ENCODE measurements at places on chromosomes 1 and 21. TPM values are rescaled to one million over a fixed set of nuclear protein-coding genes. Genes with fewer than 3 reads are reported as not detected.

- H3K36me3 ChIP-seq = peaks cover 7% of the 10 kb centered on the region
- no peaks in the 10 kb centered on the region for H3K4me1 ChIP-seq
- H3K27ac ChIP-seq = no peak overlapping the region
- H3K27me3 ChIP-seq = no peaks in the 10 kb centered on the region
Measured at GRCh38 chr1:189151361-189151760, 1326.3 kb downstream of the BRINP3 start.

GRCh38 chr1:155186067-155186793 lies 12.6 kb downstream of the TRIM46 start:
- no peaks in the 10 kb centered on the region for H3K27me3 ChIP-seq
- no peak overlapping the region for H3K27ac ChIP-seq
- peak; percentile 28 for DNase-seq
- H3K4me1 ChIP-seq = peaks cover 5% of the 10 kb centered on the region
- H3K4me3 ChIP-seq = no peak overlapping the region

DNA sequence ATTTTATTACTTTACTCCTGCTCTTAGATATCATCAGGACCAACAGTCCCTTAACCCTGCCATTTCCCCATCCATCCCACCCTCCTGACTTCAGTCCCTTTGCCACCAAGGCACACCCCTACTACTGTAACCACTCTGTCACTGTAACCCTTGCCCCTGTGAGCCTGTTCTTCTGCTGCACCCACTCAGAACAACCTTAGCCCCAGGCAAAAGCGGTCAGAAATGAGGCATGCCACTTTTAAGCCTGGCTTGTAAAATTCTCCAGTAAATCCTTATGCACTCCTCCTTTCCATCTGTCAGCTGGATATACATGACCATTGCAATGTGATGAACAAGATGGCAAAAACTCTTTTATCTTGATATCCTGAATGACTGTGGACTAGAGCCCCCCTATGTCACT lies 555.0 kb upstream of the PLXNA2 start:
- H3K27me3 ChIP-seq = peaks cover 8% of the 10 kb centered on the region
- DNase-seq = no peak
- no peaks in the 10 kb centered on the region for H3K4me1 ChIP-seq

DNA sequence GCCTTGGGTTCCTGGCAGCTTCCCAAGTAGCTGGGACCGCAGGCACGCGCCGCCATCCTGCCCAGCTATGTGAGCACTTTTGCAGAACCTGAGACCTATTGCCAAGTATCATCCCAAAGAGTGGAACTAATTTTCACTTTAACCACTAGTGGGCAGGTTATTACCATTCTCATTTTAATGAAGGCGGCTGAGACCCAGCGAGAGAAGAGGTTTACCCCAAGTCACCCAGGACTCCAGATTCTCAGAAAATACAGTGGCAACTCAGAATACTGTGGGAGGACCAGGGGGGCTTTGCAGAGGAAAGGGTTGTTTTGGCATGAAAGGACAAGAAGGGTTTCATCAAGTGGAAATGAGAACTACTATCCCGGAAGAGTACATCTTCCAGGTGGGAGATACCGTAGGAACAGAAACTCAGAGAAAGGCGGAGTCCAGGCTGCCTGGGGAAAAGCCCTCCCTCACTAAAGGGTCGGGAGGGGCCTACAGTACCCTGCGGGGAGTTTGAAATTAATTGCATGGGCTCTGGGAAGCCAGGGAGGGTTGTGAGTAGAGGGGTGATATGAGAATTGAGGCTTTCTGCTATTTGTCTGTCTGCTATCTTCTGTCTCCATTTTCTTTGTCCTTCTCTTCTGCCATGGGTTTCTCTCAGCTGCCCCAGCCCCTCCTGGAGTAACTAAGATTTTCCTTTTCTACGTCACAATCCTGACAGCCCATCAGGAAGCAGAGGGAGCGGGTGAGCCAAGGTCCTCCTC lies 7.2 kb upstream of the SEMA4A start:
- DNase-seq = no peak
- peak overlapping the region; percentile 89 for H3K27ac ChIP-seq
- no peaks in the 10 kb centered on the region for H3K36me3 ChIP-seq
- H3K27me3 ChIP-seq = peaks cover 5% of the 10 kb centered on the region

GRCh38 chr1:15760520-15761211 lies 2.1 kb downstream of the FBLIM1 start:
- no peak for DNase-seq
- H3K4me1 ChIP-seq = peaks cover 6% of the 10 kb centered on the region
- no peak overlapping the region for H3K27ac ChIP-seq
- H3K36me3 ChIP-seq = no peaks in the 10 kb centered on the region

DNA sequence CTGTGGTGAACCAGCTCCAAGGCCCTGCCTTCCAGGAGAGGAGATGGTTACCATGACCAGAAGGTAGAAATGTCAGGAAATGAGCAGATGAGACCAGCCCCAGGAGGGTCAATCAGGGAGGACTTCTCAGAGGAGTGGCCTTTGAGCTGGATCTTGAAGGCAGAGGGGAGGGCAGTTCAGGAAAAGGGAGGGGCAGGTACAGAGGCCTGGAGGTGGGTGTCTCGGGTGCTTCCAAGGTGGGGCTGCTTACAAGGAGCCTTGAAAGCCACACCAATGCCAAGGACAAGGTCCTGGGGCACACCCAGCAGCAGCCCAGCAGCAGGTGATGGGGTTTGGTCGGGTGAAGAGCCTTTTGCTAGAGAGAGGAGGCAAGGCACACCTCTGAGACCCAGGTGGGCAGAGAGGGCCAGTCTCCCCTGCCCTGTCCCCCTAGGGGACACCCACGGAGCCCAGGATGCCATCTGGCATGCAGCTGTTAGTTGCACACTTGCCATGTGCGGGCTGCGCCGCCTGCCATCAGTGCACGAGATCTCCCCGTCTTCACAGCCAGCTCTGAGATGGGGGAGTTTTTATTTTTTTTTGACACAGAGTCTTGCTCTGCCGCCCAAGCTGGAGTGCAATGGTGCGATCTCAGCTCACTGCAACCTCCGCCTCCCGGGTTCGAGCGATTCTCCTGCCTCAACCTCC lies 18.5 kb downstream of the SLC66A1 start:
- DNase-seq = no peak
- H3K27ac ChIP-seq = no peak overlapping the region
- no peaks in the 10 kb centered on the region for H3K27me3 ChIP-seq
- no peaks in the 10 kb centered on the region for H3K36me3 ChIP-seq
- no peaks in the 10 kb centered on the region for H3K4me1 ChIP-seq

DNA sequence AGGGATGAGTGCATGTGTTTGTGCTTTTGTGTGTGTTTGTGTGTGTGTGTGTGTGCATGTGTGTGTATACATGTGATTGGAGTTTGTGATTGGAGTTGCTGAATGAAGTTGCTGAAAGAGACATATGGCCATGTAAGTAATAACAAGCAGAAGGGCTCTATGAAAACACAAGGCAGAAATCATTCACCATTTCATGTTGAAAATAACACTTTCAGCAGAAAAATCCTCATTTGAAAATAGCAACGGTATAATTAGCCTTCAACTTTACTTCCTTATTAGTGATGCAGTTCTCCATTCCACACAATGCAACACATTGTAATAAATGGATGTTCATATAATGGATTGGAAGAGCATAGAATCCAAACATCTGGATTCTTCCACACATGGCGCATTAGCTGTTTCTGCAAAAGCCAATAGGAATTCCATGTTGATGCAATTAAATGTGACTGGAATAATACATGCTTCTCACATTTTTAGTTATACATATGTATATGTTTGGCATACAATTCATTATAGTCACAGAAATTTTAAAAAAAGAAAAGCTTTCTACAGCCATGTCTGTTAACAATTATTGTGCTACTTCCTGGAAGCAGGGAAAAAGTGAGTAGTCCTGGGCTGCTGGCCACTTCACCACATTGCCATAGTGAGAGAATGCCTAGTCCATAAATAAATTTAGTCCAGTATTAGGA lies 538.0 kb downstream of the LTN1 start:
- H3K4me3 ChIP-seq = no peak overlapping the region
- H3K27me3 ChIP-seq = no peaks in the 10 kb centered on the region
- H3K4me1 ChIP-seq = no peaks in the 10 kb centered on the region
- H3K27ac ChIP-seq = no peak overlapping the region
- no peak for DNase-seq

DNA sequence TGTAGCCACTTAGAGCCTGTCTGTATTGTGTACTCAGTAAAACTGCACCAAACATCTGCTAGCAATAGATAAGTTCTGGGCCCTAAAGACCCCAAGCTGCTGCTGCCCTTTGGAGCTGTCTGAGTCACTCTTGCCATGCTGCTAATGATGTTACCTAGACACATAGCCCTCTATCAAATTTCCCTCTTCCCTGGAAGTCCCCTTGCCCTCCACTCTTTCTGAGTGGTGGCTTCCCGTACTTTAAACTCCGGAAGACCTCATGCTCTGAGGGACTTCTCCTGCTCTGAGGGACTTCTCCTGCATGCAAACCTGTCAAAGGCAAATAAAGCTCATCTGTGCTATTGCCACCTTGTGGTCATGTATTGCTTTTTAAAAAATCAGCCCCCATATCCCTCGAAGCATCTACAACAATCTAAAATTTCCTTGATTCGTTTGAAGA lies 34.0 kb downstream of the FH start:
- H3K4me3 ChIP-seq = no peak overlapping the region
- H3K27ac ChIP-seq = no peak overlapping the region
- H3K4me1 ChIP-seq = no peaks in the 10 kb centered on the region
- no peak for DNase-seq
- peaks cover 3% of the 10 kb centered on the region for H3K27me3 ChIP-seq

GRCh38 chr1:206714331-206715058 lies 29.8 kb downstream of the MAPKAPK2 start:
- H3K27ac ChIP-seq = peak overlapping the region; percentile 88
- peaks cover 75% of the 10 kb centered on the region for H3K4me1 ChIP-seq
- DNase-seq = peak; percentile 28
- H3K4me3 ChIP-seq = peak overlapping the region; percentile 88

DNA sequence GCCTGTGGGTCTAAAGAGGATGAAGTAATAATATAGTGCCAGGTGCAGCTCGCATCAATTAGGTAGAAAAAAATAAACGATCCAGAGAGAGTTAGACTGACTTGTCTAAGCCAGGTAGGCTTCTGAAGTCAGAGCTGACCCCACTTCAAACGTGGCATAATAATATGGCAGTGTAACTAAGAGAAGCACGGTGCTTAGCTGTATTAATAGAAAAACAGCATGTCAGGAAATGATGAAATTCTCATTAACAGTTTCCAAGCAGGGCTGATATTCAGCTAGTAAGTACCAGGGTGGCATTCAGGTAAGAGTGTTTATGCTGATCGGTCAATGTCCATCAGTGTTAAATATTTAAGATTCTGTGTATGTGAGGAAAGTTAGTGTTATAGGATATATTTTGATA lies 145.8 kb upstream of the SAMSN1 start:
- H3K36me3 ChIP-seq = peaks cover 23% of the 10 kb centered on the region
- no peak for DNase-seq
- no peak overlapping the region for H3K4me3 ChIP-seq
- H3K27ac ChIP-seq = peak overlapping the region; percentile 72

GRCh38 chr1:197675583-197676208 lies 99.6 kb downstream of the DENND1B start:
- no peak for DNase-seq
- no peaks in the 10 kb centered on the region for H3K27me3 ChIP-seq
- H3K4me1 ChIP-seq = peaks cover 17% of the 10 kb centered on the region

GRCh38 chr1:155136748-155137147 lies 1.1 kb downstream of the SLC50A1 start:
- H3K27me3 ChIP-seq = no peaks in the 10 kb centered on the region
- no peak for DNase-seq
- peak overlapping the region; percentile 98 for H3K27ac ChIP-seq
- H3K36me3 ChIP-seq = peaks cover 4% of the 10 kb centered on the region
- peaks cover 35% of the 10 kb centered on the region for H3K4me1 ChIP-seq
- peak overlapping the region; percentile 100 for H3K4me3 ChIP-seq

Gene SYT14
- not detected for total RNA-seq

Gene ATP6V1G3
- total RNA-seq = not detected

Gene CDKN2C
- 22.5 TPM for total RNA-seq

Data from natural killer cell treated with Interleukin-12 subunit alpha and Interleukin-12 subunit beta and Interleukin-15 and Interleukin-18, amount 100 ng/mL, for 72 hours (primary cell).